ENCODE measurements at places on chromosomes 7 and 10.

DNA sequence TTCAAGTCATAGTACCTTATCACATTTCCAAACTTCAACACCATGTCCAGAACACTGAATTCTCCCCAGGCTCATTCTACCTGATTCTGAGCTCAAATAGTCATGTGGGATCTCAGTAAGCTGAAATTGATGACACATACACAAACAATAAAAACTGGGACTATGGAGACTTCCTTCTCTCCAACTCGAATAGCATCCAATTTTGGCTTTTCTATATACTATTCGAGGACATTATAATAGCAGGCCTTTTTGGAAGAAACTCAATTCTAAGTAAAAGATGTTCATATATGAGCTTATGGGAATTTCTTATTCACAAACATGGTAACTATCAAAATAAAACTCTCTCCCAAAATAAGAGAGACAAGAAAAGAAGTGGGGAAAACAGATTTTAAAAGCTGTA lies 551 bp upstream of the TAS2R40 start:
- DNase-seq, result no peak

- no peak for DNase-seq
Measured at GRCh38 chr10:60679388-60679990, 98.8 kb upstream of the CDK1 start.

DNA sequence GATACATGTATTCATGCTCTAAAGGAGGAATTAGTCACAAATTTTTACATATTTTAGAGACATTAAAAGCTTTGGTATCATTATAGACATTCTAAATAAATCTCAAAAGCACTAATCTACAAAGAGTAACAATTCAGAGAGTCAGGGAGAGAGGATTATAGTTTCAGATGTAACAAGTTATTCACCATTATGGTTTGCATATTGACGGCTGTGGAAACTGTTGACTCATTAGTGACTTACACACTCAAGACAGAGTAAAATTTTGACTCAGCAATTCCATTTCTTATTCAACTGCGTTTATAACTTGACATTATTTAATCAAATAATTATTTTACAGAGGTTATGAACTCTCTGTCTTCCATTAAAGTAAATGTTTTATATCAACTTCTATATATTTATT lies 95.4 kb upstream of the SEMA3C start:
- no peak for DNase-seq

DNA sequence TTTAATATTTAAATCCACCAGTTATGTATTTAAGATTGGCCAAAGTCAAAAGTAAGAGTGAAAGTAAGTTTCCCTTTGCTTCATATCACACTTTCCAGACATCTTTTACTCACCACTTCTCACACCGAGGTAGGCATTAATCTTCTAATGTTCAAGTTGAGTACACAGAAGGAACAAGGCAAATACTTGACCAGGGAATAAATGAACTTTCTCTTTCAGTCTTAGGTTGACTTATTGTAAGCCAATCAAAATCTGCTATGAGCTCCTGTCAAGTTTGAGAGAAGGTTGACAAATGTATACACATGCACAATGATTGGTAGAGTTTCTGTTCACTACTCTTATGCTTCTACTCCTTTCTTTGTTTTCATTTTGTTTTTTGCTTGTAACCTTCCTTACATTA lies 842.5 kb downstream of the REEP3 start:
- no peak for DNase-seq

DNA sequence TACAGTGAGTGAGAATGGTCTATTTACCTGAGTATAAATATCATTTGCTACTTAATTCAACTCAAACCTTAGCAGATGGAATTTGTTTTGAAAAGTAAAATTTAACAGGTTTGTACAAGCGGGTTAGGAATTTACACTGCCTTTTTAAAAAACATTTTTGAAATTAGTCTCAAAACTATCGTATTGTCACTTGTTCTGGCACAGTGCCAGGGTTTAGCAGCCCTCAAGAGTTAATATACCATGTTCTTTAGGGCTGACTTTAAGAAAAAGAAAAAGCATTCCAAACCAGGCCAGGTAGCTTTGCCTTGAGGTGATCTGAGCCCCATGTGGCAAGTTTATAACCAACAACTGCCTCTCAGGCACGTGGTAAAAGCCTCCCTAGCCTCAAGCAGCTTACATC lies 17.8 kb downstream of the CCNJ start:
- DNase-seq, result no peak

DNA sequence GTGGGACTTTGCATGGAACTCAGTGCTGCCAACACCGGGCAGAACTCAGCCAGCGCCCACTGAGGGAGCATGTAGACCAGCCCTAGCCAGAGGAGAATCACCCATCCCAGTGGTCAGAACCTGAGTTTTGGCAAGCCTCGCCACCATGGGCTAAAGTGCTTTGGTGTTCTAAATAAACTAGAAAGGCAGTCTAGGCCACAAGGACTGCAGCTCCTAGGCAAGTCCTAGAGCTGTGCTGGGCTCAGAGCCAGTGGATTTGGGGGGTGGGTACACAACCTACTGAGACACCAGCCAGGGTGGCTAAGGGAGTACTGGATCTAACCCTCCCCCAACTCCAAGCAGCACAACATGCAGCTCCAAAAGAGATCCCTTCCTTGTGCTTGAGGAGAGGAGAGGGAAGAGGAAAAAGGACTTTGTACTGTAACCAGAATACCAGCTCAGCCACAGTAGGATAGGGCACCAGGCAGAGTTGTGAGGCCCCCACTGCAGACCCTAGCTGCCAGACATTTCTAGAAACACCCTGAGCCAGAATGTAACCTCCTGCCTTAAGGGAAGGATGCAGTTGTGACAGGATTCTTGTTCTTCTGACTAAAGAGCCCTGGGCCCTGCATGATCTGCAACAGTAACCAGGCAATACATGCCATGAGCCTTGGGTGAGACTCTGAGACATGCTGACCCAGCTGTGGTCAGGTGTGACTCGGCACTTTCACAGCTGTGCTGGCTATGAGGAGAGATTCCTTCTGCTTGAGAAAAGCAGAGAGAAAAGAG lies 24.4 kb downstream of the GSDME start:
- no peak for DNase-seq

DNA sequence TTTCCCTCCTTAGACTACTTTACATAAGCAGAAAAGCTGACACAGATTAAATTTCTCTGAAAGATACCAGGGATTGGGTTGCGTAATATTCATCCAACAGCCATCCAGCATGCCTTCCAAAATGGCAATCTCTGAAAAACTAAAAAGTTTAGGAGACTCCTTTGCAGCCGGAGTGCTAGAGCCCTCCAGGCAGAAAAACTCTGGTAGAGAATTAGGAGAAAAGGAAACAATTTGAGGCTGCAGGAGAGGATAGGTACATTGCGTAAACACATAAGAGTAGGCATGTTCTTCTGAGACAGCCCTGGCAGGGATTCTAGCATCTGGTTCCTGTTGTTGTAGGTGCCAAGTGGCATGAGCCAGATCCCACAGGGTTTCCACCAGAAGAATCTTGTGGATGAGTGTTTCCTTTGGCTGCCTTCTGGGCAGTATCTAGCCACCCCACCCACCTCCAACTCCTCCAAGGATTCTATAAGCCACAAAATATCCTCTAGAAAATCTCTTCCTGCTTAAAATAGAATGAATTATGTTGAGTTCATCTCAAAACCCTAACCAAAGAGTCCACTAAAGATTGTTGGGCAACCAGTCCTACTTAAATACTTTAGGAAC lies 402.4 kb downstream of the HGF start:
- no peak for DNase-seq

DNA sequence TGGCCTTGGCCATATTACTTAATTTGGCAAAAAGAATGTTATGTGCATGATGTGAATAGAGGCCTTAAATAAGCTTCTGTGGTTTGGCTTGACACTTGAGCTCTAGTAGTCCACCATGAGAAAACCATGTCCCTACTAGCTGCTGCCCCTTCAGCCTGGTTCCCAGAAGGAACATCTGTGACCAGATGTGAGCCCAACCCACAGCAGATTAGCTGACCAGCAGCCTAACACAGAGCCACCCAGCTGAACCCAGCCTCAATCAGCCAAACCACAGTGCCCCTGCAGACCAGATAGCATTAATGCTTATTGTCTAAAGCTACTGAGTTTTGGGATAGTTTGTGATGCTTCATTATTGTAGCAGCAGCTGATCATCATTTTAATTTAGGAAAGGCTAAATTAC lies 16.6 kb downstream of the JAZF1 start:
- DNase-seq, result no peak

- no peak for DNase-seq
Measured at GRCh38 chr7:43735802-43736603, 6.7 kb upstream of the COA1 start.

DNA sequence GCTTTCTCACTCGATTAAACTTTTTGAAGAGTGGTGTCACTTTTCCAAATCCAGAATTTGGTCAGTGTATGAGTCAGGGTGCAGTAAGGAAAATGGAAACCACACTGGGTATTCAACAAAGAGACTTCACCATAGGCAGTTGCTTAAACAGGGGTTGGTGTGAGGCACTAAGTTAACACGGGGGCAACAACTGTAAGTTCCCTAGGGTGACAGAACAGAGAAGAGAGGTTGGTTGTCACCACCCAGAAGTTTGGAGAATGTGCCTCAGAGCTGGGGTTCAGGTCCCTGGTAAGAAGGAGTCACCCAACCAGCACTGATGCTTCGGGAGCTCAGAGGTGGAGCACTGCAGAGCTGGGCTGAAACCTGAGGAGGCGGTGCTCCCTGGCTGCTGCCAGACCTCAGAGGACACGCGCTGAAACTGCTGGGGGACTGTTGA lies 170.4 kb downstream of the ARID5B start:
- no peak for DNase-seq

DNA sequence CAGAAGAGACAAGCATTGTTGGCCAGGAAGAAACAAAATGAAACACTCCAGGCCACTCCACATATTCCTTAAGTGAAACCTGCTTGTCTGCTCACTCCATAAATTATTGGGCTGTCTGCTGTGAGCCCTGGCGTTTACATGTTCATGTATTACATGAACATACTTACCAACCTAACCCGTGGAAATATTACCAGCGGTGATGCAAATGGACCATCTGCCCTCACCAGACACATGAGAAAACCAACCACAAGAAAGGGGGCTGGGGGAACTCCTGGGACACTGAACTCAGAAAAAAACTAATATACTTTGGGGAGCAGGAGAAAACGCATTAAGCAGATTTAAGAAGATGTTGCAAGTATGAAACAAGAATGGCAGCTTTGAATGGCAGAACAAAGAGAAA lies 731.2 kb upstream of the IGFBP3 start:
- no peak for DNase-seq

- no peak for DNase-seq
Measured at GRCh38 chr7:28571405-28571804, 159.1 kb downstream of the CREB5 start.

DNA sequence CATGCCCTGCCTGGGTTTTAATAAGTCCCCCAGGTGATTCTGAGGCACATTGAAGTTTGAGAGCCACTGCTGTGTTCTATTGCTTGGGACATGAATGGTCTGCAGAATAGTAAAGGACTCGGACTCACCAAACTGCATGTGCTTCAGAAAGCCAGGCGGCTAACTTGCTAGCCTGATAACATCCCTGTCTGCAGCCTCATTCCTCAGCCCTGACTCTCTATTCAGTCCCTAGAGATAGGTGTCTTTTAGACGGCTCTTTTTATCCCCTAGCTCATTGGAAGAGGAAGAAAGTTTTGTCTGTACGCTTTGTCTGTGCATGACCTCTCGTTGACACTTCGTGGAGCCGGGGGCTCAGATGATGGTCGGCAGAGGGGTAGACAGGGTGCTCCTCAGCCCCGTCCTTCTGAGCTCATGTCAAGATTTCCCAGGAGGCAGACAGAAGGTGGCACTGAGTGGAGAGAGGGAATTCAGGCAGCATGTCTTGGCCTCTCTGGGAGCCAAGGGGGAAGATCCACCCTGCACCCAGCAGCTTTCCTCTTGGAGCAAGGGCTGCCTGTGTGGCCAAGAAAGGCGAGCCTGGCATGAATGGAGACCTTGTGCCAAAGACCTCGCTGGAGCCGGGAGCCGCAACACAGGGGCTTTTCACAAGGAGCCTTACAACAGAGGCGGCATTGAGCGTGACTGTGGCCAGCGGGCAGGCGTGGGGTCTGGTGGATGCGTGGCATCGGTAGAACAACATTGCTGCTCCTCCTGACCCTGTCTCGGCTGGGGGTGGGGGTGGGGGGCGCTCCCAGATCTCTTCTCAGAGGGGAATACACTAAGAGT lies 51.1 kb upstream of the PODXL start:
- no peak for DNase-seq

DNA sequence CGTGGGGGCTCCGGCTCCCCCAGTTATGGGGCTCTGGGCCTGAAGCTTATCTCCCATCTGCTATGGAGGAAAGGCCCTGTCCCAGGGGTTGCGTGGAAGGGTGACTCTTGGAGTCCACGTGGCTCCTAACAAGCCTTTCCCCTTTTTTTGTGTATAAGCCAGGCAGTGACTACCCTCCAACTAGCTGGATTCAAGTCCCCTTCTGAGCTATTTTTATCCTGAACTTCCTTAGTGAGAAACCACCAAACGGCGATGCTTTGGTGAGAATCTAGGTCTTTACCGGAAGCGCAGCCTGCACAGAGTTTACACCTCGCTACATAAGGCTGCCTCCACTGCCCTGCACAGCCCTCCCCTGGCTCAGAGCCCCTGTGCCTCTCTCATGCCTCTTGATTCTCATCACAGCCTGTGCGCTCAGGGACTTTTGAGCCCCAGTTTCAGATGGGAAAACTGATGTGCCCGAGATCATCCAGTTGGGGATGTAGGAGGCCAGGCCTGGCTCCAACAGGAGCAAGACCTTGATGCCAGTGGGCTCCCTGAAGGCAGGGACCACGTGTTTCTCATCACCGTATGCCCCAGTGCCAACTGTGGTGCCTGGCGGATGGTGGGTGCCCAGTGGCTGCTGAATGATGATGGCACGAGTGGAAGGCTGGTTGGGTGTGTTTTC lies 102.3 kb upstream of the PPIF start:
- DNase-seq, result no peak
